Activated naive CD4-positive, alpha-beta T cell treated with anti-CD3 and anti-CD28 coated beads for 36 hours (primary cell): ENCODE measurements at places on chromosomes 4 and X. TPM values are rescaled to one million over a fixed set of nuclear protein-coding genes. Genes with fewer than 3 reads are reported as not detected.

- H3K27ac ChIP-seq = no peak overlapping the region
- H3K4me3 ChIP-seq = no peak overlapping the region
- peaks cover 43% of the 10 kb centered on the region for H3K36me3 ChIP-seq
- no peak for DNase-seq
- no peaks in the 10 kb centered on the region for H3K27me3 ChIP-seq
These were observed 27.1 kb upstream of the SLC25A6 start for GRCh38 chrX:1418901-1419544.

DNA sequence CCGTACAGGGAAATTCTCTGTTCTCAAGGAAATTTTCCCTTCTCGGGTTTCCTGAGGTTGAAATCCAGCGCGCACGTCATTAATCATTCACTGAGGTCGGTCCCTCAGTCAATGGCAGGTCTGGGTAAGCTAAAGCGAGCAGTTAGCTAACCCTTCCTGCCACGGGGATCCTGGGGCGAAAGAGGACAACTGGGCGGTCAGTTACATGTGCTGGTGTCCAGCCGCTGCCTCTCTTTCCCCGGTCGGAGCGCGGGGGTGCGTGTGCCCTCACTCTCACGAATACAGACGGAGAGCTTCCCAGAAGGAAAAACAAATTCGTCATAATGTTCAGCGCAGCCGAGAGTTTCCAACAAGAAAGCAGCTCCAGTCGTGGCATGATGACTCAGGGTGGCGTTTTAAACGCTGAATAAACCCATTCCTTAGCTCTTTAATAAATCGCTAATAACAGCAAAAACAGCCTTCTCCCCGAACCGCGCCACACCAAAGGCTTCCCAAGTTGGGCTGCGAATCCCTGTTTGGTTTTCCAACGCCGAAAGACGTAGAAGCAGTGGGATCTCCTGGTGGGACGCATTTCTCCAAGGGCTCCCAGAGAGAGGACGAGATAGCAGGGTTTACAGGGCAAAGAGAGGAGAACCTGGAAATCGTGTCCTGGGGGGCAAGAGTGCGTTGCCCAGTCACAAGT lies 752 bp upstream of the FGF5 start:
- H3K27me3 ChIP-seq = peaks cover 69% of the 10 kb centered on the region
- DNase-seq = no peak
- no peaks in the 10 kb centered on the region for H3K36me3 ChIP-seq
- H3K27ac ChIP-seq = no peak overlapping the region
- H3K4me3 ChIP-seq = peak overlapping the region; percentile 67
- H3K4me1 ChIP-seq = peaks cover 31% of the 10 kb centered on the region

Gene DAPP1
- total RNA-seq = 24.4 TPM

Gene ANOS1
- not detected for total RNA-seq

DNA sequence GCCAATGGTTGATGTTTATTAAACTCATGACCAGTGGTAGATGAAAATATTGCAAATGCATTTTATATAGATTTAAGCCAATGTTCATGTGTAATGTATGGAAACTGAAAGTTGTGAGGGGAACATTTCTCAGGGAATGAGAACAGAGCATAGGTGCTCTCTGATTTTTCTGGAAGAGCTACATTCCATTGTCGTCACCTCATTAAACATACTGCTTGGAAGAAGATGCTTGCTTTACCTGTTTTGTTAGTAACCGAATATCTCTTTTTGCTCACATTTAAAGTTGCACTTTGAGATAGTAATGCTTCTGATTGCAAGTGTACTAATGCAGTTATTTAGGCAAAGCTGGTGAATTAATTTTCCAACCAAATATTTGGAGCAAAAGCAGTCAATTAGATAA lies 93.8 kb upstream of the CLCN4 start:
- no peak overlapping the region for H3K27ac ChIP-seq
- H3K4me1 ChIP-seq = no peaks in the 10 kb centered on the region
- no peak overlapping the region for H3K4me3 ChIP-seq
- DNase-seq = no peak
- no peaks in the 10 kb centered on the region for H3K27me3 ChIP-seq

DNA sequence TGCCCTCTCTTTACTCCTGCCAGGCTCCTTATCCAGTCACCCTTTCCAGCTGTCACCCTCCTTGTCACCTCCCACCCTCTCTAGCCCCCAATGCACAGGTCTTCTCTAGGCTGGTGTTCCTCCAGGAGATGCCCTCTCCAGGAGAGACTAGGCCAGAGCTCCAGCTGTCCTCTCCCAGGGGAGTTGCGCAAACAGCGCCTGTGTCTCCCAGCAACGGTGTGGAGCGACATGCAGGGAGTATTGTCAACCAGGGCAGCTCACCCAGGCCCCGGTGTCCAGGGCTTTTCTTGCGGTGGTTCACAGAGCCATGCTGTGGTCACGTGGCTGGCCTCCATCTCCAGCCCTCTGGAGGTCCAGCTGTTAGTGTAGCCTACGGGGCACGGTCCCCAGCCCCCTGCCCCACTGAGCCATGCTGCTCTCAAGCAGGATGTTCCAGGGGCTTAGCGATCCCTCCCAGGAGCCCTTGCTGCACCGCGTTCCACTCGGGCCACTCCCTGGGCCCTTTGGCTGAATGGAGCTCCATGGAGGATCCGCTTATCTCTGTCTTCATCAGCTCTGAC lies 34.8 kb downstream of the CCNQ start:
- H3K36me3 ChIP-seq = no peaks in the 10 kb centered on the region
- H3K27me3 ChIP-seq = no peaks in the 10 kb centered on the region
- no peak overlapping the region for H3K27ac ChIP-seq
- DNase-seq = no peak

DNA sequence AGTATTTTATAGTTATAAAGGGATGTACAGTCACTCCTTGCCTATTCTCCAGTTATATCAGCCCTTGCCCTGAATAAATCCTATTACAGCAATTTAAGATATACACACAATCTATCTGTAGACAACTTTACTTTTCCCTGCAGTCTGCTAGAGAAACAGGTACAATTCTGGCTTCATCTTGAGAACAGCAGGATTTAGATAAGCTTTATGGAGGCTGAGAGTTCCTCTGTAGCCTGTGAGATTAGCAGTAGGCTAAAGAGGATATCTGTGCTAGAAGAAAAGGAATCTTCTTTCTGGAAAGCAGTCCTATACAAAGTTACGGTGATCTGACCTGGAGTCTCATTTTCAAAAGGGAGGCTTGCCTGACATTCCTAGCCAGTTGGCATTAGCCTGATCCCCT lies 290.3 kb downstream of the GALNTL6 start:
- no peak for DNase-seq
- no peak overlapping the region for H3K4me3 ChIP-seq
- no peaks in the 10 kb centered on the region for H3K27me3 ChIP-seq
- H3K27ac ChIP-seq = no peak overlapping the region
- no peaks in the 10 kb centered on the region for H3K4me1 ChIP-seq

DNA sequence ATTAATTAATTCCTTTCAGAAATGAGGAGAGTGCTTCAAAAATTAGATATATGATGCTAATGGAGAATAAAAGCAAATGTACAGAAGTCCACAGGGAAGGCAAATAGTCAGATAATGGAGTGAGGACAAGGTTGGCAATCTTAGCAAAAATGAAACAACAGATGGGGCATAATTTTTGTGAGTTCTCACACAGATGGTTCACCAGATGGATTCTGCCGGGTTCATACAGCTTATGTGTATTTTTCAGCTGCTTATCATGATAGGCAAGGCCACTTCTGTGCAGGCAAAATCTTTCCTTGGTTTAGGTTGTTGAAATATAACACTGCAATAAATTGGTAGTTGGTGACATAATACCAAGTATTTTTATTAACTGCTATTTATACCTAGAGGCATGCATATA lies 1539.0 kb upstream of the IGFBP7 start:
- H3K4me1 ChIP-seq = no peaks in the 10 kb centered on the region
- no peak overlapping the region for H3K27ac ChIP-seq
- H3K36me3 ChIP-seq = no peaks in the 10 kb centered on the region
- no peak for DNase-seq
